Lower lobe of right lung (tissue), 2 donors: ENCODE measurements at places on chromosomes 13 and 19.

GRCh38 chr19:28933039-28933438 is 279.9 kb downstream of the UQCRFS1 start:
- no peak for DNase-seq

- DNase-seq: no peak
Measured at GRCh38 chr13:84994582-84994981, 804.6 kb downstream of the SLITRK6 start.

DNA sequence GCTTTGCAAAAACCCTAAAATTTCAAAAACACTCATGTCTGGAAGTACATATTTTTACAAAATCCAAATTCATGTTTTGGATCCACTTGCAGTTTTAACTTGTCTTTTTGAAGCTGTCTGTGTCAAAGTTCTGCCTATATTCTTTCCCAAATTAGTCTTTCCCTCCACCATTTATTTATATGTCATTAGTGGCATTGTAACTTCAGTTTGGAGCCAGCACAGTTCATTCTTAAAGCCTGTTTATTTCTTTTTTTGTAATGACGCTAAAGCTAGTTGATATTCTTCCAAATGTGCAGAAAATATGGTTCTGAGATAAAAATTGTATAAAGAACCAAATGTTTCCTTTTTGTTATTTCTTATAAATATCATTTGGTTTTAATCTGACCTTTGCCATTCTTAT is 2039.3 kb downstream of the OLFM4 start:
- no peak for DNase-seq

DNA sequence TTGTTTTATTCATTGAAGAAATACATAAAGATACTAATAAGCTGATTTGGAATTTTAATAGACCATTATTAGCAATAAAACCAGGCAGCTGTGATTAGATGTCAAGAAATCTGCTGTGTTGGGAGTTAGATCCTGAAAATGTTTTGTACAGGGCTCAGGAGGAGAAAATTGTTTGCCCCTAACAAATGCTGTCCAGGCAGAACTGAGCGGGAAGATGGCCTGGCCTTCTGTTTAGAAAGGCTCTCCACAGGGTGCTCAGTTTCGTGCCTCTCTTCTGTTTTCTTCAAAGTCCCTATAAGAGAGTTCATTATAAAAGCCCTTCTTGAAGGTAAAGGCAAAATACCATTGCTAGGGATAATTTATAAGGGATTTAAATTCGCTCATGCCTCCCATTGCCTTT is 64.1 kb downstream of the ERCC5 start:
- DNase-seq: no peak

DNA sequence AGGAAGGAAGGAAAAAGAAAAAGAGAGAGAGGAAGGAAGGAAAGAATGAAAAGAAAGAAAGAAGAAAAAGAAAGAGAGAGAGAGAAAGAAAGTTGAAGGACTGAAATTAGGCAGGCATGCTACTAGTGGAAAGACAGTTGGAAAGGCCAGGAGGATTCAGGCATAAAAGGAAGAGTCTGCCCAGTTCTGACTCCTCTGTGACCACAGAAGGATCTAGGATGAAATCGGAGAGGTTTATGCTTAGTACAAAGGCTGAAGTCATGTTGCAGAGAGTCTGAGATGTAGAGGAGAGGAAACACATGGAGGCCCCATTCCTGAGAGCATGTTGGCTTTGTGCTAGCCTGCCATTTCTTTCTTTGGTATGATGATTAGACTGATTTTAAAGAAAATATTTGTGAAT is 246.5 kb upstream of the ARGLU1 start:
- no peak for DNase-seq

DNA sequence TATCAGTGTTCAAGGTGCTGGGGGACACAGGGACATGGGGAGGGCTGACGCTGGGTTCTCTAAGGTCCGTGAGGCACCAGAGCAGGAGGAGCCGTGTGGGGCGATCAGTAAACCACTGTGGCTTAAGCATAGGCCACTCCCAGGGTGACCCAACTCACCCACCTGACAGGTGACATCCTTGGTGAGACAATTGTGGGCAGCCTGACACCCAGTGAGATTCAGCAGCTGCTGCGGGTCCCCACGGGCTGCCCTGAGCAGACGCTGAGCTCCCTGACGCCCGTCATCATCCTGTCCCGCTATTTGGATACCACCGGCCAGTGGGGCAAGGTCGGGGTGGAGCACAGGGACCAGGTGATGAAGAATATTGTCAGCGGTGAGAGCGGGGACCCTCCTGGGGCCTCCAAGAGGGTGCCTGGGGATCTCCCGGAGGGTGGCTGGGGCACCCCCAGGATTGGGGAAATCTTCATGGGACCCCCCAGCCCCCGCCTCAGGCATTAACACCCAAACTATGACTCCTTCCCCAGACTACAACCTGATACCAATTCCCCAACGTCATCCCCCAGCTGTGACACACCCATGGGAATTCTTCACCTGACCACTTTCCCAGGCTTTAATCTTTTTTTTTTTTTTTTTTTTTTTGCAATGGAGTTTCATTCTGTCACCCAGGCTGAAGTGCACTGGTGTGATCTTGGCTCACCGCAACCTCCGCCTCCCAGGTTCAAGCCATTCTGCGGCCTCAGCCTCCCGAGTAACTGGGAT is 33.3 kb upstream of the SHFL start:
- DNase-seq: no peak

GRCh38 chr19:20167651-20168122 is 673 bp downstream of the ZNF486 start:
- no peak for DNase-seq

GRCh38 chr13:27621116-27621365 is 651 bp upstream of the POLR1D start:
- DNase-seq: no peak

- no peak for DNase-seq
Measured at GRCh38 chr13:30181888-30182651, 125.3 kb downstream of the KATNAL1 start.

DNA sequence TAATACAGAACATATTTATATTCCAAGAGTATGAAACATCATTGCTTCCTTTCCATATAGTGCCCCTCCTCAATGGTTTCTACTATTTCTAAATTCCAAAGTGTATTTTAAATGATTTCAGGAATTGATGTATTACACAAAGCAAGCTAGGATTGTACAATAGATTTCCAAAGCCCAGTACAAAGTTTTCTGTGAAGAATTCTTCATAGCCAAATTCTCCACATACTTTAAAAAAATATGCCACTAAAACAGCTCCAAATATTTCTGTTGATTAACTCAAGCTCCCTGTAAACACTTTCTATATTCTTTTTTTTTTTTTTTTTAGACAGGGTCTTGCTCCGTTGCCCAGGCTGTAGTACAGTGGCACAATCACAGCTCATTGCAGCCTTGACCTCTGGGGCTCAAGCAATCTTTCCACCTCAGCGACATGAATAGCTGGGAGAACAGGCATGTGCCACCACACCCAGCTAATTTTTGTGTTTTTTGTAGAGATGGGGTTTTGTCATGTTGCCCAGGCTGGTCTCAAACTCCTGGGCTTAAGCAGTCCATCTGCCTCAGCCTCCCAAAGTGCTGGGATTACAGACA is 50.6 kb downstream of the ELF1 start:
- DNase-seq: no peak

GRCh38 chr13:35891507-35892441 is 239.4 kb downstream of the DCLK1 start:
- no peak for DNase-seq

DNA sequence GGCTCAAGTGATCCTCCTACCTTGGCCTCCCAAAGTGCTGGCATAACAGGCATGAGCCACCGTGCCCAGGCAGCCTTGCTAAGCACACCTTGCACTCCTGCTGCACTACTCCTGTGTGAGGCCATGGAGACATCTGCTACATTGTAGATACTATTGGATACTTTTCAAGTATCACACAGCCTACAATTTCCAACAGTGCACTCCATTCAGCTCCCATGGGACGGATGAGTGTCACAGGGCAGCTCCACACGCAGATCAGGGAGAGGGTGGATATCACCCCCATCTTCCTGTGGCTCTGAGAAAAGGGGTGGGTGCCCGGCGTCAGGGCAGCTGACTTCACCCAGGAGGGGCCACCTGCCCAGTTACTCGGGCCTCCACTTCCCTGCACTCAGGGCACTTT is 39.1 kb upstream of the CCNE1 start:
- no peak for DNase-seq

DNA sequence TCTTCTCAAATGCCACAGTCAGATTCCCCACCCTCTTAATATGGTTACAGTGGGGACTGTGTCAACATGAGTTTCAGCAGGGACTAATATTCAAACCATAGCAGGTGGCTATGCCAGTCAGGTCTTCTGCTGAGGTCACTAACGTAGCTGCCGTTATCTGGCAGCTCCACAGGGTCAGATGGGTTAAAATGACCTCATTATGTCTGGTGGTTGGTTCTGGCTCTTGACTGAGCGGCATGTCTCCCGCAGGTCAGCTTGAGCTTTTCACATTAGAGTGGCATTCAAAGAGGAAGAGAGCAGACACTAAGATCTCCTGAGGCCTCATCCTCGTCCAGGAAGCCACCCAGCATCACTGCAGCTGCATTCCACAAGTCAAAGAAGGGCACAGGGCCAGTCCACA is 21.4 kb upstream of the IPO5 start:
- DNase-seq: no peak

- no peak for DNase-seq
Measured at GRCh38 chr13:41970918-41971317, 10.0 kb upstream of the VWA8 start.

GRCh38 chr19:2274931-2275535 is 6.9 kb downstream of the PEAK3 start:
- DNase-seq: peak; percentile 80

DNA sequence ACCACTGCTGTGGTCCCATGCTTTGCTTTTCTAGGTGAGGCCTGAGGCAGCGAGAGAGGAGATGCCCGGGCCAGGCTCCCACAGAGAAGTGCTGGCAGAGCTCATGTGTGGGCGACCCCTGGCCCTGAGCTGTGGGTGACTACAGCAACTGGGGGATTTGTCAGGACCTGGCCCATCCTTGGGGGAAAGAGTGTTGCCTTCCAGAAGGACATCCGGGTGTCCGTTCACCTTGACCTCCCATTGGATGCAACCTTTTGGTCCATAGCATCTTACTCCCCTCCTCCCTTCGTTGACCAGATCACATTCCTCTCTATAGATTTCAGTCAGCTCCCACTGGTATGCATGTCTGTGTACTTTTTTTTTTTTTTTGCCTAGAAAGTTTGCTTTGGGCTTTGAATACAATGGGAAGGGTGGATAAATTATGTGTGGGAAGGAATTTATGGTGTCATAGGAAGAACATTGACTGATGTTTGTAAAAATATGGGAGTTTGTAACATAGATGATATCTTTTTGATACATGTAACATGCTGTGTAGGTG is 84.2 kb upstream of the RNF113B start:
- DNase-seq: no peak

GRCh38 chr13:113784645-113785024 is 25.6 kb downstream of the TMEM255B start:
- DNase-seq: no peak

GRCh38 chr19:50705422-50706019 is 14.1 kb downstream of the SHANK1 start:
- DNase-seq: no peak

DNA sequence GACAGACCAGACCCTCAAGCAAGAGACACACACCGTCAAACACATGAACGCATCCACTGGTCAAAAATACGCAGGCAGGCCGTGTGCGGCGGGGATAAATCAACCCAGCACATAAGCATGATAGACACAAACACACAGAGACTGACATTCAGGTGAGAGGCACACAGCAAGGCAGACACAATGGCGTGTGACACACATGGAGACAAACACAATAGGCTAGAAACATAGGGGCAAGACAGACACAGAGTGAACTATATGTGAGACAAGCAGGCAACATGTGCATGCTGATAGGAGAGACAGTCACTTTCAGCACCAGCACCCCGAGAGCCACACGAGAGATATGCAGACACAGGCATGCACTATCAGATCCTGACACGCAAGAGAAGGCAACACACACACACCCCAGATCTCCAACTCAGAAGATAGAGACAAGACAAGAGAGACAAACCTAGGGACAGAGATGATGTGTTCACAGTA is 6.9 kb upstream of the JUNB start:
- DNase-seq: no peak

DNA sequence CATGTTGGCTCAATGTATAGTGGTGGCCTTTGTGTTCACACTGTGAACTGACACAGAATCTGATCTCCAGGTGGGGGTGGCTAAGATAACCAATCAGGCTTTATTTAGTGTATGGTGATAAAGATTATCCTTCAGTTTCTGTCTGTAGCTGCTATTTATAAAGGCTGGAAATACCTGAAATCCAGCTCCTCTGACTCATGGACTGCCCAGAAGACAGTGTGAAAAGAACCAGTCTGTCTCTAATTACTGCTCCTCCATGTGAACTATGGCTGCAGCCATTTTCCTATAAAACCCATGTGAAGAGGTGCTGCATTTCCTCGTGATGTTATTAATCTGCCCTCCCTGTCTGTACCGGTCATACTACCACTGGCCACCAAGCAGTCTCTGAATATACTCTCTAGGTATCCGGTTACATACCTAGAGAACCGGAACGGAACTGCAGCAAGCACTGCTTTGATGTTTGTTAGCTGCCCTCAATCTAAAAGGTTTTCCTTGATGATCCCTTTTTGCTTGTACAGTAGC is 238.0 kb downstream of the LHFPL6 start:
- no peak for DNase-seq

GRCh38 chr13:50684366-50684765 is 159.1 kb downstream of the DLEU7 start:
- no peak for DNase-seq

DNA sequence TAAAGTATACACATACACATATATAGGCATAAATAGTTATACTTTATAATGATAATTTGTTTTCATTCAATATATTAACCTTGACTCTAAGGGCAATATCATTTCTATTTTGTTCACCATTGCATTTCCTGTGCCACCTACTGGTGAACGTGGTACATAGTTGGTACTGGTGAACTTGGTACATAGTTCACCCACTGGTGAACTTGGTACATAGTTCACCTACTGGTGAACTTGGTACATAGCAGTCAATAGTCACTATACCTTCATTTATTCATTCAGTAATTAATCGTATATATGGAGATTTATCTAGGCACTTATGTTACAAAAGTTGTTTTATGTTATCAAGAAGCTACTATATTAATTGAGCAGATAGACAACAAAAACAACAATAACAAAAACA is 172.6 kb upstream of the ATXN8OS start:
- no peak for DNase-seq

- peak; percentile 55 for DNase-seq
Measured at GRCh38 chr13:102597029-102597961, 509 bp downstream of the TPP2 start.

DNA sequence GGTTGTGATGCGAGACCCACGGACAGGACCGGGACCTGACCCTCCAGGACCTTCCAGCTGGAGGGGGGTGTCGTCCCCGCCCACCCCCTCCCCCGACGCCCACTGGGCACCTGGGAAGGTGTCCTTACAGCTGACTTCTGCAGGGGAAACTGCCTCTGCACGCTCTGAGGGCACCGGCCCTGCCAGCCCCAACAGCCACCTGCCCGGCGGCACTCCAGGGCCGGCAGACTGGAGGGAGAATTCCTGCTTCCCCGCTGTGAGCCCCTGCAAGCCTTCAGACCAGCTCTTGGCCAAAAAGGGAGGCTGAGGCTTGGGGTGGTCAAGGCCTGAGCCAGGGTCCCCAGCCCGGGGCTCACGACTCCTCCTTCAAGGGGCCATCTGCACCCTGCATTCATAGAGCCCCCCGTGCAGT is 1.2 kb downstream of the CNN2 start:
- DNase-seq: no peak

GRCh38 chr13:46893798-46894560 is 2.9 kb downstream of the HTR2A start:
- DNase-seq: peak; percentile 83

GRCh38 chr13:94435604-94436226 is 43.8 kb downstream of the DCT start:
- no peak for DNase-seq

GRCh38 chr13:26658448-26659385 is 101.2 kb downstream of the WASF3 start:
- DNase-seq: no peak
